Keratinocyte (primary cell): ENCODE measurements at places on chromosomes 1 and 21. TPM values are rescaled to one million over a fixed set of nuclear protein-coding genes. Genes with fewer than 3 reads are reported as not detected.

DNA sequence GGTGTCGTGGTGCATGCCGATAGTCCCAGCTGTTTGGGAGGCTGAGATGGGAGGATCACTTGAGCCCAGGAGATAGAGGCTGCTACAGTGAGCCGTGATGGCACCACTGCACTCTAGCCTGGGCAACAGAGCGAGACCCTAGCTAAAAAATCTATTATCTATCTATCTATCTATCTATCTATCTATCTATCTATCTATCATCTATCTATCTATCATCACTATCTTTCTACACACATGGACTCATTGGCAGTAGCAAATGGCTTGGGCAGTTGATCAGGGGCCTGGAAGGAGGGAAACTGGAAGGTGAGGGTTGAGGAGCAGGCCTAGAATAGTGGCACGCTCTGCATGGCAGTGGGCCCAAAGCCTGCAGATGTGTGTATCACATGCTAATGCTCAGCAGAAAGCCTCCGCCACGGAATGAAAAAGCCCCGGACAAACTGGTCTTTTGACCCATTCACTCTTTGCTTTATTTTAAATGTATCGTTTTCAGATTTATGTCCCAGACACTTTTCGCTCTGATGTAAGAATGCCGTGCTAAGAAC is 7.3 kb upstream of the HUNK start:
- no peaks in the 10 kb centered on the region for H3K36me3 ChIP-seq
- no peaks in the 10 kb centered on the region for H3K4me1 ChIP-seq
- H3K27ac ChIP-seq = no peak overlapping the region
- peaks cover 8% of the 10 kb centered on the region for H3K27me3 ChIP-seq

- H3K27me3 ChIP-seq = peaks cover 30% of the 10 kb centered on the region
- DNase-seq = no peak
Measured at GRCh38 chr1:21618561-21619374, 50.4 kb downstream of the RAP1GAP start.

- peaks cover 19% of the 10 kb centered on the region for H3K4me1 ChIP-seq
- H3K27me3 ChIP-seq = no peaks in the 10 kb centered on the region
- peaks cover 3% of the 10 kb centered on the region for H3K36me3 ChIP-seq
- H3K27ac ChIP-seq = no peak overlapping the region
- no peak overlapping the region for H3K4me3 ChIP-seq
Measured at GRCh38 chr1:14928412-14928811, 225.1 kb upstream of the TMEM51 start.

DNA sequence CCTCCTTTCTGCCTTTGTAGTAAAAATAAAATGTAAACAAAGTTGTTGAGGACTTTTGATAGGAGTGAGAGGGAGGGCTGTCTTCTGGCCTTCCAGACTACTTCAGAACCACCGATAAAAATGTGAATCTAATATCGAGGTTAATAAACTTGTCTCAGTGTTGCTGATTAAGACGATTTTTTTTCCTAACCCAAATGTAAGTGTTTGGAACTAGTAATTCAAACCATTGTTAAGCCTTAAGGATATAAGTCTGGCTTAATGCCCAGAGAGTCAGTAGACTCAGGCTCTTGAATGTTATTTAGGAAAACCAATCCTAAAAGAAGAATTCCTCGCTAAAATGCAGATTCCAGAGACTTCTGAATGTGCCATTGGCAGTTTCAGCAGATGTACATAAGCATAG is 356.9 kb downstream of the SIPA1L2 start:
- H3K4me1 ChIP-seq = no peaks in the 10 kb centered on the region
- H3K36me3 ChIP-seq = no peaks in the 10 kb centered on the region
- DNase-seq = no peak

NBPF6 gene
- not detected in 3 replicates for polyA plus RNA-seq

CYP4A11 gene
- not detected in 3 replicates for polyA plus RNA-seq

CADM3 gene
- 0.03 TPM in 1 of 3 replicates, not detected in the others for polyA plus RNA-seq
